Hypothalamus (tissue), 51 donors: ENCODE measurements at places on chromosomes 6 and 20.

GRCh38 chr6:142842418-142843261, 102.3 kb downstream of the HIVEP2 start:
- no peak for DNase-seq

GRCh38 chr6:84447651-84448050, 220.2 kb upstream of the CEP162 start:
- DNase-seq = no peak

GRCh38 chr6:156190270-156190669, 586.9 kb upstream of the ARID1B start:
- DNase-seq = no peak

DNA sequence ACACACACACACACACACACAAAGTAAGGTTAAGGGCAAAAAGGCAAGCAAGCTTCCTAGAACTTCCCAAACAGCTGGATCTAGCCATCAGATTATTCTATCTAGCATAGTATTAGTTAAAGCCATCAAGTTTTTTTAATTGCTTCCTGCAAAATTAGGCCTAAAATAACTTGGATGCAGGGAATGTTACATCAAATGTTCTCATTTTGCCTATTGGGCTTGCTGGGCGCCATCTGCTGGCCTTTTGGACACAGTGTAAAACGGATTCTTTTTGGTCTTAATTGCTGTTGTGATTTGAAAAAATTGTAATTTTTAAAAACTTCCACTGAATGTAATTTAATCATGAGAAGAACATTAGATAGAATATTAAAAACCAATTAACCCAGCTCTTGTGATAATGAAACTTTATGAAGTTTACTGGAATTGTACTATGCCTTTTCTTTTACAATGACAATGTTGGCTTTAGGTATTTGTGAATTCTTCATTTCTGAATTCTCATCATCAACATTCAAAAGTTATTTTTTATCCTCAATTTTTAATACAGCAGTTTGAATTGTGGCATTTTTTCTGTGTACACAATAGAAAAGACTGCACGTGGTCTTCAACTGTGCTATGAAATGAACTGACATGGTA, 6.8 kb downstream of the MKKS start:
- no peak for DNase-seq

- DNase-seq = no peak
Observed at GRCh38 chr6:128686084-128686483, 165.7 kb upstream of the PTPRK start.

GRCh38 chr6:28807682-28808280, 116.0 kb downstream of the TRIM27 start:
- no peak for DNase-seq

DNA sequence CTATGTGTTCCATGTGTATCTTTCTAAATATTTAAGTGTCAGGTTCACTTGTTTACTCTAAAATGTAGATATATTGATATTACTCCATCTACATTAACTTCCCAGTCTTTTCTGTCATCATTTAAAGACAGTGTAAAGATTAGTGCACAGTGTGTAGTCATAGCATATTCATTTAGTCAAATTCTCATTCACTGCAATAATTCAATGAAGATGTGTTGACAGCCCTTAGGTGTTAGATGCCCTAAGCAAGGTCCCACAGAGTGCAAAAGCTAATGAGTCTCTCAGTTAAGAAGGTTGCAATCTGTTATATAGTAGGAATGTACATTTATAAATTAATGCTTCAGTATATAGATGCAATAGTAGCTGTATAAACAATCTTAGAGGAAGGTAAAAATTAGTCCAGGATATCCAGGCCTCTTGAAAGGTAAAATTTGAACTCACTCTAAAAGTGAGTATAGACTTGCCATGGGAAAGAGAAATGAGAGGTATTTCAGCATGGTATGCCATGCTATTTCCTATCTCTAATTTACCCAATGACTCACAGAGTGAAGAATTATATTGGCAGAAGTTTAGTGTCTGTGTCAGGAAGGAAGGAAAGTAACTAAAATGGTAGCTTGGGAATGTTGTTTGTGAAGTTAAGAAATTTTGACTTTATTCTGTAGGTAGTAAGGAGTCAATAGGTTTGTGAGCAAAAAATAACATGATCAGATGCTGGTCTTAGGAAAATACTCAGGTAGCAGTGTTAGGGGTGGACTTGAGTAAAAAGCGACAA, 969.9 kb upstream of the CITED2 start:
- DNase-seq = no peak

DNA sequence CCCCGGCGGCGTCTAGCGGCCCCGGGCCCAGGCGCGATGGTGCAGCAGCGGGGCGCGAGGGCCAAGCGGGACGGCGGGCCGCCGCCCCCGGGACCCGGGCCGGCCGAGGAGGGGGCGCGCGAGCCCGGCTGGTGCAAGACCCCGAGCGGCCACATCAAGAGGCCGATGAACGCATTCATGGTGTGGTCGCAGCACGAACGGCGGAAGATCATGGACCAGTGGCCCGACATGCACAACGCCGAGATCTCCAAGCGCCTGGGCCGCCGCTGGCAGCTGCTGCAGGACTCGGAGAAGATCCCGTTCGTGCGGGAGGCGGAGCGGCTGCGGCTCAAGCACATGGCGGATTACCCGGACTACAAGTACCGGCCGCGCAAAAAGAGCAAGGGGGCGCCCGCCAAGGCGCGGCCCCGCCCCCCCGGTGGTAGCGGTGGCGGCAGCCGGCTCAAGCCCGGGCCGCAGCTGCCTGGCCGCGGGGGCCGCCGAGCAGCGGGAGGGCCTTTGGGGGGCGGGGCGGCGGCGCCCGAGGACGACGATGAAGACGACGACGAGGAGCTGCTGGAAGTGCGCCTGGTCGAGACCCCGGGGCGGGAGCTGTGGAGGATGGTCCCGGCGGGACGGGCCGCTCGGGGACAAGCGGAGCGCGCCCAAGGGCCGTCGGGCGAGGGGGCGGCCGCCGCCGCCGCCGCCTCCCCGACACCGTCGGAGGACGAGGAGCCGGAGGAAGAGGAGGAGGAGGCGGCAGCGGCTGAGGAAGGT, 715 bp downstream of the SOX12 start:
- peak; percentile 48 for DNase-seq

DNA sequence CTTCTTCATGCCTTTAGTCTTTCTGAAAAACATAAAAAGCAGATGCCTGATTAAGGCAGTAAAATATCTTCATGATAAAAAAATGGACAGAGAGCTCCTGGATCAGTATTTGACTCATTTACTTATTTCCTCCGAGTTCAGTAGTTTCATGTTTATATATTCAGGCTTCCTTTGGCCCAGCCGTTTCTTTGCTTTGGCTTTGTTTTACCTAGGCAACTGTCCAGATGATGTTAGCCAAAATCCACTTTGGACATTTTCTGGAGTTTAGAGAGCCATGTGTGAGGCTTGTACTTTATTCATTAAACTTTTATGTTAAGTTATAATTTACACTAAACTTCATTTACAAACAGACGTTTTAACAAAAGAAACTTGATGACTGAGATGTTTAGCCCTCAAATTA, 307.1 kb upstream of the RSPO3 start:
- no peak for DNase-seq

GRCh38 chr20:3279761-3280160, 40.8 kb upstream of the SLC4A11 start:
- DNase-seq = no peak

DNA sequence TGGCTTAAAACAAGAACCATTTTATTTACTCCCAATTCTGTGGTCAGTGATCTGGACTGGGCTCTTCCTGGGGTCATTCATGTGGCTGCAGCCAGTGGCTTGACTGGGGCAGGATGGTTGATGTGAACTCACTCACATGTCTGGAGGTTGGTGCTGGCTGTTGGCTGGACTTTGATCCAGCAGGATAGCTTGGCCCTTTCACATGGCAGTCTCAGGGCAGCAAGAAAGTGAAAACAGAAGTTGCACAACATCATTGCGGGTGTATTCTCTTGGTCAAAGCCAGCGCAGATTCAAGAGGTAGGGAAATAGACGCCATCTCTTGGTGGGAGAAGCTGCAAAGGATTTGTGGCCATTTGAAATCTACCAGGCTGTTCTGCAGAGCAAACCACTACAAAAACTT, 77.2 kb downstream of the MDGA1 start:
- no peak for DNase-seq

GRCh38 chr6:40894962-40895799, 143.8 kb downstream of the UNC5CL start:
- DNase-seq = no peak

DNA sequence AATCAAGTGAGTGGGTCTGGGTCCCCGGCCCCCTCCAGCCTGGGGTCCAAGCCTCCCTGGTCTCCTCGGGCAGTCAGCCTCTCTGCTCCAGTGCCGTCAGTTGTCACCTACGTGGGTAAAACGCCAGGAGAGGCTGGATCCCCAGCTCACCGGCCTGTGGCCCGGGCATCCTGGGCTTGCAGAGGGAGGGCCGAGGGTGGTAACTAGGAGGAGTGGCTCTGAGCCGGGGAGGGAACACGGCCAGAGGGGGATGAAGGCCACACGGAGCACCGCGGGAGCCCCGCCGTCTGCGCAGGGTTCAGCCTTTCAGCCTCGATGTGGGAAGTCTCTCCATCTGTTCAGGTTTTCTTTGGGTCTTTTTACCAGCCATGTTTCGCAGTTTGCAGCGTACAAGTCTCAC, 29.5 kb upstream of the BHLHE23 start:
- DNase-seq = no peak

GRCh38 chr6:156420172-156420993, 356.8 kb upstream of the ARID1B start:
- DNase-seq = no peak

GRCh38 chr6:43870660-43871061, 100.7 kb downstream of the VEGFA start:
- DNase-seq = no peak

- no peak for DNase-seq
Observed at GRCh38 chr6:74585753-74586152, 620.1 kb downstream of the COL12A1 start.

- no peak for DNase-seq
Observed at GRCh38 chr6:147509891-147510290, 1.4 kb downstream of the SAMD5 start.

DNA sequence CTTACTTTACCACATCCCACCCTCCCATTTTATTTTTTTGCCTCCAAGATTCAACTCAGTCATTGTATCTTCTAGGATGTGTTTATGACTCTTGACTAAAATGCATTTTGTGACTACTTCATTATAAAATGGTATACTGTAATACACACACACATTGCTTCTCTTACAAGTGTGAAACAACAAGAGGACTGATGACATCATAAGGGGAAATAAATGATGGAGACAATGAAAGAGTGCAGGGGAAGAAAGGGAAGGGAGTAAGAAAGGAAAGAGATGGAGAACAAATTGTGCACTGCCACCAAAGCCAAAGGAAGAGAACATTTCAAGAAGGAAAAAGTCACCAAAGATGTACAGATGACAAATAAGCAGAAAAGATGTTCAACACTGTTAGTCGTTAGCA, 102.6 kb downstream of the CD164 start:
- no peak for DNase-seq

DNA sequence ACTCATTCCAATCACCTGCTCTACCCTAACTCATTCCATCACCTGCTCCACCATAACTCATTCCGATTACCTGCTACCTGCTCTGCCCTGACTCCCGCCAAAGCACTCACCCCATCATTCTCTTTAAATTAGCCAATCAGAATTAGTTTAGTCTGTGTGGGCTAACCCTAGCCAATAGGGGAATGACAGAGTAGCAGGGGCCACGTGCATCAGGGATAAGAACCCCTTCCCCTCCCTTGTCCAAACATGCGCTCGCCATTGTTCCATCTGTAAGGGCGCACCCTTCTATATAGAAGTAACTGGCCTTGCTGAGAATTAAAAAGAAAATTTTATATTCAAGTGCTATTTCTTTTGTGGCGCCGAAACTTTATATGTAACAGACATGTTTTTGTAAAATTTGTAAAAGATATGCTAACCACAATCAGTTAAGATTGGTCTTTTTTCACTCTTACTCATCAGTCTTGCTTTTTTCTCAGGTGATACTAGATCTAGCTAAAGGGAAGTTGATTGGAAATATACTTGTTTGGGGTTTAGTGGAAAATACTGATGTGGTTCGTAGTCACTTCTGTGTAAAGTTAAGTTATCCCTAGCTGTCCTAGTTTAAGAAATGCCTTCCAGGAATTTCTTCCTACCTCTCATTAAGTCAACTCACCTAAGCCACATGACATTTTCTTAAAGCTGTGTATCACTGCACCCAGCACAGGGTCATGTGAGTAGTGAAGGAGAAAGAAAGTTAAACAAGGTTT, 16.5 kb downstream of the RTN4IP1 start:
- no peak for DNase-seq

DNA sequence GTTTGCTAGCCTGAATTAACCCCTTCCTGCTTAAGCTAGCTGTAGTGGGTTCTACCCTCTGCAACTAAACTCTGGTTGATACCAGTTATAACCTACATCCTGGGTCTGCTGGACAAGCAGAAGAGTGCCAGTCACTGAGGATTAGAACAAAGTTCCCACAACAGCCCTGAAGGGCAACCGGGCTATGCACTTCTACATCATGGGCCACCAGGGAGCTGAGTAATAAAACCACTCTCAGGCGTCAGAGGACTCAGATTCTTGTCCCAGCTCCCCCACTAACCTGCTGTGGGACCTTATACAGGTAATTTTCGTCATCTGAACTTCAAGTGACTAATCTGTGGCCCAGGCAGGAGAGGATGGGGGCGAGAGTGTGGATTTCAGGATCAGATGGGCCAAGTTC, 56.8 kb downstream of the EYA2 start:
- DNase-seq = no peak

- no peak for DNase-seq
Observed at GRCh38 chr6:151763303-151763702, 44.2 kb upstream of the ESR1 start.

DNA sequence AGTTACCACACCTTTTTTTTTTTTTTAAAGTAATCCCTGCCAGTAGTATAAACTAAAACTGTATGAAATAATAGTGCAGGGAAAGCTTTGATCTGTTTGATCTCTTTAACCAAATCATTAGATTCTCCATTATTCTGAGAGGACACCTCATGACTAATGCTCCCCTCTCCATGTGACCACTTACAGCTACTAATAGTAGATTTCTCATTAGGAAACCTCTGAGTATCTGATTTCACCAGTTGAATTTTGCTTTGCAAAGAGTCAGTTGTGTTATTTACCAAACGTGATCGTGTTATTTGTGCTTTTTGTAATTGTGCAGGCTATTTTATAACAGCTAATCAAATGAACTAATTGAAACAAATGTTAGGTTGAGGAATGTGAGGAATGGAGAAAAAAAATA, 12.5 kb downstream of the CASP8AP2 start:
- no peak for DNase-seq

DNA sequence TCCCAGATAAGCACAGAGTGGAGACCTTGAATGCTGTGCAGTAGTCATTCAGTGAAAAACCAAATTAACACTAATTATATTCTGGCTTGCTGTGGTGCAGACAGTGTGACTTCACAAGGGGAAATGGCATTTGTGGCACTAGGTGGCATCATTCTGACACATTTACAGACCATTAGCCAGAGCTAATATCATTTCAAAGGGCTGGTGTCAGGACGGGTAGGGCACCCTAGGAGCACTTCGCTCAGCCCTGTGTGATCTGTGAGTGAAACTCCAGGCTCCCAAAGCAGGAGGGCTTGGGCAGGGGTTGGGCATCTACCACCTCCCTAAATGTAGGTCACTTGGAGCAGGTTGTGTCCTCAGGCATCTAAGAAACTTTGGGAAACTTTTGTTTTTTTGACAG, 555.8 kb downstream of the PKHD1 start:
- DNase-seq = no peak

GRCh38 chr6:154822947-154823558, 89.8 kb downstream of the SCAF8 start:
- no peak for DNase-seq
